ENCODE measurements at places on chromosomes 2 and 18.

GRCh38 chr2:102703748-102704147, 58.1 kb upstream of the TMEM182 start:
- DNase-seq, result no peak

DNA sequence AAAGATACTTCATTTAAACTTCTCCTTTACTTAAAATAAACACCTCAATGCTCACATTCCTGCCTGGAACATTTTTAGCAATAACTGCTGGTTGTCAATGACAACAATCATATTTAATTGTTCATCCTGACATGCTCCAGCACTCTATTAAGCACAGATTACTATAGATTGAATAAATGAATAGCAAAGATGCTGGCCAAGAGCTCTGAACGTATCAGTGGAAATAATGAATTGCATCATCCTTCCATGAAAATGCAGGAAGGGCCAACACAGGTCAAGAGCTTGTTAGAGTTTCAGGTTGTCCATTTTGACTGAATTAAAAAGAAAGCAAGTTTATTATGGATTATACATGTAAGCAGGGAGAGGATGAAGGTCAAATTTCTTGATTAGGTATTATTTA, 994.0 kb downstream of the TSN start:
- no peak for DNase-seq

DNA sequence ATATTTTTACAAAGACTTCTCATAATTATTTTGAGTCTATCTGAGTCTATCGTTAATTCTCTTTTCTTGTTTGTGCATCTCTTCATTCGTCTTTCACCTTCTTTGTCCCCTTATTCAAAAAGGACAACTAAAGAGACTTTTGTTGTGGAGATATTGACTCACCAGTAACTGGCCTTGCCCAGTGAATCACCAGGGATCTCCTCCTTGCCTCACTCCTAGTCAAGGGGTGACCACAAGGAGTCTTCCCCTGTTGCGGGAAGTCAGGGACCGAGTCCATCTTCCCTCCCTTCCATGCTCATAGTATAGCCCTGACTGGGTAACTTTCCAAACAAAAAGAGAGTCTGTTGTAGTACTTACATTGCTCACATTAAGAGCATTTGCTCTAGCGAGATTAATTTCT, 158.9 kb downstream of the NEB start:
- no peak for DNase-seq

DNA sequence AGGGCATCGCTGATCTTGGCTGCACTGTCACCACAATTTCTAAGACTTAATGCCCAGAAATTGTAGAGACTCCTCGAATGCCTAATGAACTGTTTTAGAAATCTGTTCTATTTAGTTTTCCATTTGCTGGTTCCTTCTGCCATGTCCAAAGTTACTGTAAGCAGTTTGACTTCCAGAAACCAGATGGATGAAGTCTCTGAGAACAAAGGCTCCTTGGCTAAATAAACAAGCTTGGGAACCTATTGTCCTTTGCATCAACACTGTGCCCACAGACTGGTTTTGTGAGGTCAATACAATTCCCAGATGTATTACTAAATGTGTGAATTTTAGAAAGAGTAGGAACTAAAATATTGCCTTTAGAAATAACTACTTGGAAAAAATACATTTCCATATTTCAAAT, 600.2 kb downstream of the NYAP2 start:
- no peak for DNase-seq

DNA sequence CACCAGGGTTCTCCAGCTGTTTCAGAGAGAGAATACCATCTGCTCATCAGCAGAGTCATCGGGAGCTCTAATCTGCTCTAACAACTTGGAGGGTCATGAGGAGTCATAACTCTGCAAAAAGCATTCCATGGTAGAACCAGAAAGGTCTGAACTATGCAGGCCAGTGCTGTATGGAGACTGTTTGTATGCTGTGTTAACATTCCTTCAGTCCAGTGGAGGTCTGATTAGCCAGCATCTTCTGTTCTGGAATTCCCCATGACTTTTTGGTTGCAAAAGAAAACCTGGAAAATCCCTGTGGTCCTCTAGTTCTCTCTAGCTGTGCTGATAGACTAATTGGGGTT, 9.4 kb upstream of the ITGB6 start:
- no peak for DNase-seq

- peak; percentile 69 for DNase-seq
These were observed 28.4 kb upstream of the PUM2 start for GRCh38 chr2:20378891-20379519.

GRCh38 chr2:152243761-152244640, 68.4 kb upstream of the STAM2 start:
- no peak for DNase-seq

DNA sequence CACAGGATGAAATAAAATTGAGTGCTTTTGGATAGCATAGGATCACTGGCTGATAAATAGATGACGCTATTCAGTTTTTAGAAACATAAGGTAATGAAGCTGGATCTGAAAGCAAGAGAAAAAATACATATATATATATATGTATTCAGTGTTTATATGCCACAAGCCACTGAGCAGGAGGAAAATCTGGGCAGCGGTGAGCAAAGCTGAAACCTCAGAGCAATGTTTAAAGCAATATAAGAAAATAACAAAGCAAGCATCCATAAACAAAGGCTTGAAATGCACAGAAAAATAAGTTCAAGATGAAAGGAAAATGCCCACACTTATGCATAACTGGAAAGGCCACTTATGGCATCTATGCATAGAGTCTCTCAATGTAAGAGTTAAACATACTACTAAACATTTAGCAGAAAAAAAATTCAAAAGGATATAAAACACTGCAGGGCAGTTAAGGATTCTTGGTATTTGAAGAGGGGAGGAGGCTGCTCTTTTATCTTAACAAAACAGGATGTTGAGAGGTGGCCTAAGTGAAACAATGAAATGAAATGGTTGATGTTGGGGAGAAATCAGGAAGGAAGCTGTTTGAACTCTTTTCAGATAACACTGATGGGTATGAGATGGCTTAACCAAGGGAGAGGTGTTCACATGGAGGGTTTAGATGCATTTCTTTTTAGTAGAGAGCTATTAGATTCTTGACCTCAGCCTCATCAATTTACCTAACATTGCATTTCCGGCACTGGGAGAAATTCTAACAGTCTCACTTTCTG, 129.1 kb downstream of the ARHGAP15 start:
- no peak for DNase-seq

DNA sequence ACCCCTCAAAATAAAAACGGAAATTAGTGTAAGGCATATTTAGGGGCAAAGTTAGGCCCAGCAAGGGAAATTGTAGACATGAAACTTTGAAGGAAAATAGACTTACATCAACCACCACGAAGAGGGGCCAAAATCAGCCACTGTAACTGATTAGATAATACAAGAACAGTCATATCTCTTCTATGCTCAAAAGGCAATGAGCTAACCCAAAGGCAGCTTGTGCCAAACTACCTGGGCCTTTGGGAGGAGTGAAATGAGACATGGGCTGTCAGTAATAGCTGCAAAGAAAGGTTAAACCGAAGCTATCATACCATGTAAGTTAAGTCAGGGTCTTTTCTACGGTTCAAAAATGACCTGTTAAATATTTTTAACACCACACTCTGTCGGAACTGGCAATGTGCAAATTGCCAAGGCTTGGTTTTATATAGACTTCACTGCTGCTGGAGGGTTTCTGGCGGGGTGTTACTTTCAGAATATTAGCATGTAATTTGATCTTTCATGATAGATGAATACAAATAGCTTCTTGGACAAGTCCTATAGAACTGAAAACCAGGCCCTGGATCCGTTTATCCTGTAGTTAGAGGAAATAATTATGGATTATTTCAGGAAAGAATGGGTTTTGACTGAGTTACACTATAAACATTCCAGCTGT, 69.6 kb downstream of the ACVR1 start:
- DNase-seq, result no peak

DNA sequence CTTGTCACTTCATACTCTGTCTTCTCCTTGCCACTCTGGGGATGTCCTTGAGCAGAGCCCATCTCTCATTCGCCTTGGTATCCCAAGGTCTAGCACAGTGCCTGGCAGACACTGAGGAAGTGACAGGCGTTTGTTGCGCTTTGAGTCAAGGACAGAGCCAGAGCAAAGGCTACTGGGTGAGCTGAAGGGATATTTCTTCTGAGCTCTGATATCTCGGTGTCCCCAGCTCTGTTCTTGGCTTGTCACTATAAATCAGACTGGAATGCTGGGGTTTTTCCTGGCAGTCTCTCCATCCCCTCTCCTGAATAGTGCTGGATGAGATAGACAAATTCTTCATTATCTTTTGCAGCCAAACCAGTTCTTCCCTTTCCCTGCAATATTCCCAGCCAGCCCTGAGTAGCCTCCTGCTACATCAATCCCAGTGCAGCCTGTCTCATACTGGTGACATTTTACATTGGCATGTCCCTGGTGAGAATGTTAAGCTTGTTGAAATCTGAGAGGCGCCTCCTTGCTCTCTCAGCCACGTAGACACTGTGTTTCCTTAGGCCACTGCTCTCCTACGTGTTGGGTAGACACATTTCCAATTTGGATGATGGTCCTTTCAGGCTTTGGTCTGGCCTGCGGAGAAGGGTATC, 61.7 kb downstream of the CTIF start:
- no peak for DNase-seq

- no peak for DNase-seq
These were observed 197.6 kb upstream of the MC4R start for GRCh38 chr18:60570172-60570571.

- DNase-seq, result no peak
These were observed 117.8 kb downstream of the ATL2 start for GRCh38 chr2:38259311-38259710.

DNA sequence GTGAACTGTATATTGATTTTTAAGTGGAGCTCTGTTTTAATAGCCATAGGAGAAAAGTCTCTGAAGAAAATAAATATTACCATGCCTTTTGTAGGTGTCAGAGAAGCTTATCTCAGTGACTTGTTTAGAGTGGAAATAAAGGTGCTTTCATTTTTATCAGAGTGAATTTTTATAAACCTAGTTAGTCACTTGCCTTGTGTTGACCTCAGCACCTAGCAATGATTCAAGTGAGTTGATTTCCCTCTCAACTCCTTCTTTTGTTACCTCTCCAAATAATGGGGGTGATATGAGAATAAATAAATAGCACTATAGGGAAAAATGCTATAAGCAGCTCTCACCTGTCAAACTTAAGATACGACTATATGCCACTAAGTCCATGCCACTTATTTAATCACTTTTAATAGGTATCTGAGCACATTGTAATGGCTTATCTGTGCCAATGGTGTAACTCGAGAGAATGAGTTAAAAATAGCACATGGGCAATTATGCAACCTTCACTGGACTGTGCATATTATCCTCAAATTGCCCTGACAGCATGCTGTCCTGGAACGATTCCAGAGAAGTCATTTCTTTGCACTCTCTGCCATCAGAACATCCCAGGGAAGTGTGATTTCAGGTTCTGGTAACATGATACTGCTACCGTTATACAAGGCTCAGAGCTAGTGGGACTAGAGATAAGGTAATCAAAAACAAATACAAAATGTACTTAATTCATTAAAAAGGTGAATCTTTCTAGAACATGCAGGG, 290.8 kb downstream of the CCDC85A start:
- DNase-seq, result no peak

- no peak for DNase-seq
These were observed 498.3 kb upstream of the SYT4 start for GRCh38 chr18:43775591-43775990.

- no peak for DNase-seq
These were observed 21.2 kb upstream of the NTSR2 start for GRCh38 chr2:11691076-11691660.

GRCh38 chr2:188599140-188599539, 307.5 kb downstream of the GULP1 start:
- DNase-seq, result no peak

DNA sequence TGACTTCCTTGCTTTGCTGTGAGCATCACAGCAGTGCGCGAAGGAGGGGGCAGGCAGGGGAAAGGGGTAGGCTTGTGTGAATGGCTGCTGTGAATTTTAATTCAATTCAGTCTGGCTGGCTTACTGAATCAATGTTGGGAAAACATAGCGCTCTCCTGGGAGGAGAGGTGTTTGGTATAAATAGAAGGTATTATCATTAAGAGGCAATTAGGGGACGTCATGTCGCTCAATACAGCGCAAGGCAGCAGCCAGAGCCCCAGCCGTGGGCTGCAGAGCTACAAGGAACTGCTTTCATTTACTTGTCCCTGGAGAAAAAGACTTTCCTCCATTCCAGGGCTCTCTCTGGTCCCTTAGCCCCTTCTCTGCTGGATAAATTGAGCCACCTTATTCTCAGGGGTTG, 181.4 kb upstream of the MSH6 start:
- no peak for DNase-seq

DNA sequence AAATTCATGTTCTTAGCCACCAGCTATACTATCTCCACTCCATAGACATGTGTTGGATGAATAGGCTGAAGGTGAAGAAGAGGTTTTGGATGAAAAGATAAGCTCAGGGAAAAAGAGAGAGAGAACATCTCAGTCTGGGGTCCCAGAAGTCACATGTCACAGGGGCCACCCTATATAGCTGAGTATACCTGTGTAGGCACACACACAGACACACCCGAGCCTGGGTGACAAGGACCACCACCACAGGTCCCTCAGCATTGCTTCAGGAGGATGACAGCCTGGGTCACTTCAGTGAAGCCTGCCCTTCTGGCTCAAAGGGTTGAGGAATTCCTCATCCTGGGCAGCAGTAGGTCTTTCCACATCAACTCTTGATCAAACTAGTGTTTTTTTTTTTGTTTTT, 56.2 kb downstream of the POLR1A start:
- DNase-seq, result no peak

GRCh38 chr2:191581003-191581402, 96.9 kb upstream of the NABP1 start:
- DNase-seq, result no peak

DNA sequence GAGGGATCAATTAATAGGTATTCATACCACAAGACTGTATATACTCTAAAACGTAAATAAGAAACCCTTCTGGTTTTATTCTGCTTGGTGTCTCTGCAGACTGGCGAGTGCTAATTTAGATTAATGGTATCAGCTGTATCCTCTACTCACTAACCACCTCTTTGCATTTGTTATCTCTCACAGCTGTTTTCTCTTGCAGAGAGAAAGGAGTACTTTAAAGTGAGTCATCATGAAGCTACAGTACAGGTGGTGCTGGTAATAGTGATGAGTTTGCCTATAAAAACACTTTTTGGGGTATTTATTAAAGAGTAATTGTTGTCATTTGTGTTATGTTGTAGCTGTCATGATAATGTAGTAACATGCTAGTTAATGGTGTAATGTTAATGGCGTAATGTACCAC, 147.7 kb downstream of the NETO1 start:
- DNase-seq, result no peak

DNA sequence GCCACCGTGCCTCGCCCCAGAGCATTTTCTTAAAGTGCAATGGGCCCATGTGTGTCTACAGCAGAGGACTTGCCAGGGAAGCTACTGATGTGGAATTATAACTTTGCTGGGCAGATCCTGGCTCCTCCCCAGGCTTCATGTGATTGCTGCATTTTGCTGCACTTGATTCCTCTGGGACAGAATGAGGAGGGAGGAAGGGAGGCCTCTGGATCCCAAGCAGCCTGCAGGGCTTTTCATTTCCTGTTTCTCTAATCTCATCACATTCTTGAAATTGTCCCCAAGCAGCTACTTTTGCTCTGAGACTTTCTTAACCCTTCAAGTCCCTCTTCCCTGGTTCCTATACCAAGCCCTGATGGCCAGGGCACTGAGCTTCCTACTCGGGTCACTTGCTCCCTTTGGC, 134.4 kb upstream of the SEC11C start:
- peak; percentile 87 for DNase-seq

GRCh38 chr2:138507267-138507666, 5.7 kb downstream of the SPOPL start:
- no peak for DNase-seq

- no peak for DNase-seq
These were observed at the start of gene DSG1 for GRCh38 chr18:31317860-31318259. Gene DSG1, plus strand, starts transcription at chr18:31318160. Its CDS starts 141 bp downstream, at chr18:31318301.

- no peak for DNase-seq
These were observed 32.4 kb upstream of the NCK2 start for GRCh38 chr2:105712166-105712915.

- no peak for DNase-seq
These were observed 28.9 kb downstream of the PXDN start for GRCh38 chr2:1715184-1716013.

Measured in foreskin melanocyte (primary cell).